Mucosa of gallbladder (tissue), 1 donor: ENCODE measurements at places on chromosomes 1 and 21. TPM values are rescaled to one million over a fixed set of nuclear protein-coding genes. Genes with fewer than 3 reads are reported as not detected.

- DNase-seq = no peak
Observed at GRCh38 chr1:162927421-162927820, 66.4 kb upstream of the CCDC190 start.

- DNase-seq = no peak
Observed at GRCh38 chr21:46205766-46206162, 21.5 kb upstream of the SPATC1L start.

DNA sequence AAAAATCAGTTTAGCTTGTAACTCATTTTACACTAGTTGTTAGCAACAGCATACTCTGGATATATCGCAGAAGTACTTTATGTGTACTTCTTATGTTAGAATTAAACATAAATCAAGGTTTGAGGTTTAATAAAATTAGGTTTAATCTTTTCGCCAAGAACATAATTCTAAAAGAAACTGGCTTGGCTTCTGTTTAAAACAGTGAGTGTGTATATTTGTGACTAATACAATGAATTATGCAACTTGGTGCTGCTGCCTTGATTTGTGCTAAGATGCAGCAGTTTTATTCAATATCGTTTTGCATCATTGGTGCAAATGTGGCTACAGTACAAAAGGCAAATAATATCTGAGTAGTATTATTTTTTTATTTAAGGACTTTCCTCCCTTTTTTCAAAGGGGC, 44.8 kb downstream of the USP25 start:
- no peak for DNase-seq

GRCh38 chr1:60265560-60266535, 192.3 kb upstream of the C1orf87 start:
- no peak for DNase-seq

DNA sequence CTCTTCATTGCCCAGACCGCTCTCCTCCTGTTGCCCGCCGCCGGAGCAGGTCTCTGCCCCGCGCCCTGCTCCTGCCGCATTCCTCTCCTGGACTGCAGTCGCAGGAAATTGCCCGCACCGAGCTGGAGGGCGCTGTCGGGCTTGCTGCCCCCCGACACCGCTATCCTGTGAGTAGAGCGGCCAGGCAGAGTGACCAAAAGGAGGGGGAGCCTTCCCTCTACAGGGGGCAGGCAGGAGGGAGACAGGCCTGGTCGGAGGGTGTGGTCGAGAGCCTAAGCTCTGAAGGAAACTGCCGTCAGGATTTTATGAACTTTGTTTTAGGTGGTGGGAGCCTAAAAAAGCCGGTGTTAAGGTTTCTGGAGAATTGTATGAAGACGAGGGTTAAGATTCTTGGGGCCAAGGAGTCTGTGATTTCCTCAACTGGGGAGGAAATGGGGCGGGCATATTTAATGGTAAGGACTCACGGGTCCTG, 517 bp downstream of the LRIG2 start:
- no peak for DNase-seq

DNA sequence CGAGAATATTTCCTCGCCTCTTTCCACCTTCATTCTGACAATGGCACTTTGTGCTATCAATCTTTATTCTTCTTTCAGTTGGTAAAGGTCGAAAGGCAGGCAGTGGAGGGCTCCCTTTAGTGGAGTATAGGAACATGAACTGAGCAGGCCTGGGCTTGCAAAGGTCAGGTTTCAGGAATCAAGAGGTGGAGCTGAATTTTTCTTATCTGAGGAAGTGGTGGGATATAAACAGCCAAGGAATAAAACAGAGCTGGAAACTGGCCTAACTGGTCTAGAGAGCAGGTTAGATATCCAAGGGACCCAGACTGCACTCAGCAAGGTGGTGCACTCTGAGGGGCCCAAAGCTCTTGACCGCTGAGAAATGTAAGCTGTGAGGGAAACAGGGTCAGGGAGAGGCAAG, 99.1 kb downstream of the PLA2G4A start:
- no peak for DNase-seq

GRCh38 chr1:244862354-244862698, 2.0 kb downstream of the HNRNPU start:
- no peak for DNase-seq

DNA sequence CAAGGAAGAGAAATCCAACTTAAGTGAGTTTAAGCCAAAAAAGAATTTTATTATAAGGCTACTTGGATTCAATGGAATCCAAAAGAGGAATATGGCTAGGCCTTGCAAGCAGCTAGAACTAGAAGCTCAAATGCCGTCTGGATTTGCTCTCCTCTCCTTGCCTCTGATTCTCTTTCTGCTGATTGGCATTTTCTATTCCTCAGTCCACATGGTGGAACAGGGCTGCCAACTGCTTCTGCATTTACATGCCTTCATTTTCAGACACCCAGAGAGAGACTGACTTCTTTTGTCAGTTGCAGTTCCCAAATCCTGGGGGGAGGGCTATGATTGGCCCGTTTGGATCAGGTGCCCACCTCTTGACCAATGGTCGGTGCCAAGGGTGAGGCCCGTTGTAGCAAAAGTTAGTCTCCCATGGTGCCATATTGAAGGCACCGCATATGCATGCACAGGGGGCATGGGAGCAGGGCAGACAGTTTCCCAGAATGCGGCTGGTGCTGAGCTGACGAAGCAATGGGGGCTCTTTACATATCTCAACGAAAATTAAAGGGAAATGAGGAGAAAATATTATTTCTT, 18.3 kb downstream of the ZBTB18 start:
- no peak for DNase-seq

DNA sequence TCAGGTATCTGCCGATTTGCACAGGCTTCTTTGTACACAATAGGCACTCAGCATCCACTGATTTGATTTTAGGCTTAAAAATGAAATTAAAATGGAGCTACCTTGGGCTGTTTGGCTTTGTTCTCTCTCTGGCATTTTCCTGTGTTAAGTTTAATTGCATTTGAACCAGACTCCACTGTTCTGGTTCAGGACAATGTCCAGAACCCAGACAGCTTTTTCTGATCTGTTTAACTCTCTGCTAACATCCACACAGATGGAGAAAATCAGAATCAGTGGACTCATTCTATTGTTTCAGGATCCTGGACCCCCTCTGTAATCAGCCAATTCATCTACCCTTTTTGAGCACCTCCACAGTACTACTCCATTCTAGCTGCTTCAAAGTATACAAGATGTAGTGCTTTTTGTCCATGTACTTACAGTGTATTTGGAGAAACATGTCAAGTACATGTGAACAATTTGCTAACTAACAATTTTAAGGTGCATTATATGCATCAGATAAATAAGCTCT, 248.1 kb downstream of the PTBP2 start:
- DNase-seq = no peak

GRCh38 chr1:32448773-32449456, 16.0 kb upstream of the ZBTB8B start:
- DNase-seq = no peak

DNA sequence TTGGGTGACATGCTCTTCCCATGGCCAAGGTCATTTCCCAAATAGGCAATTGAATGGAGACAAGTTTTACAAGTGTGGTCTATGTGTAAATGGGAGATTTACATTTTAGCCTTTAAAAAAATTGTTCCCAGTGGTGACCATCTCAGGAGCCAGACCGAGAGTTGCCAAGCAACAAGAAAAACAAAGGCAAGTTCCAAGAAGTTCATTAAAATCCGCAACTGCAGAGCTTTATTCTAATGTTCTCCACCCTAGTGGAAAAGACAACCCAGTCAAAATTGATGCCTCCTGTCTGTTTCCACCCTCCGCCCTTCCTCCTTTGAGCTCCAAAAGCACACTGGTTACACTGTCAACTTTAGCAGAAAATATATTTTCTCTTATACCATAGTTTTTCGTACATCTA, 33.2 kb upstream of the CD55 start:
- DNase-seq = no peak

The DNAH14 gene
- 13.3 TPM for total RNA-seq

DNA sequence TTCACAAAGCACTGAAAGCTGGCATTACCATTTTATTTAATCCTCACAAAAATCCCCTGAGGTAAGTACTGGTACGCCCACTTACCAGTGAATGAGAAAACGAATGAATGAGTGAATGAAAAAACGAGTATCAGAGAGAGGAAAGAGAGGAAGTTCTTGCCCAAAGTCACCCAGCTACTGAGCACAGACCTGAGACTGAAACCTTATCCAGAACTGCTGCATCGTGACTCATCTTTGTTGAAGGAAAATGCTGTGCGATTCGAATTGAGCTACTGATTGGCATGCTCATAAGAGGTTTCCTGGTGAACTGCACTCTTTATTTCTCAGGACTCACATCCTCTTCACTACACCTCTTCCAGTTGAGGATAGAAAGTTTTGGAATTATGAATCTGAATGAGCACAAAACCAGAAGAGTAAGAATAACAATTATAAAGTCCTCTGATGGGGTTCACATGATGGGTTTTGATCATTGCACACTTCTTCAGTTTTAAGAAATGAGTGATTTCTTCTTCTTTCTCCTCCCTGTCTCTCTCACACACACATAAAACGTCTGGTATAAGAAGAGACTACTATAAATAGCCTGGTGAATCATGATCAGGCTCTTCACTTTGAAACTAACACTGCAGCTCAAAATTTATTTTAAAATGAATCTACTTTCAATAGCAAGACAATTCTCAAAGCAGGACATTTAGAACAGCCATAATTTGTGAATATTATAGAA, 32.1 kb downstream of the IL12RB2 start:
- DNase-seq = no peak
